ENCODE measurements at places on chromosomes 6 and 20.

GRCh38 chr6:36997811-36998722 is 7.4 kb upstream of the FGD2 start:
- DNase-seq = no peak

- DNase-seq = no peak
Observed at GRCh38 chr6:28408076-28408802, 8.7 kb upstream of the ZSCAN12 start.

DNA sequence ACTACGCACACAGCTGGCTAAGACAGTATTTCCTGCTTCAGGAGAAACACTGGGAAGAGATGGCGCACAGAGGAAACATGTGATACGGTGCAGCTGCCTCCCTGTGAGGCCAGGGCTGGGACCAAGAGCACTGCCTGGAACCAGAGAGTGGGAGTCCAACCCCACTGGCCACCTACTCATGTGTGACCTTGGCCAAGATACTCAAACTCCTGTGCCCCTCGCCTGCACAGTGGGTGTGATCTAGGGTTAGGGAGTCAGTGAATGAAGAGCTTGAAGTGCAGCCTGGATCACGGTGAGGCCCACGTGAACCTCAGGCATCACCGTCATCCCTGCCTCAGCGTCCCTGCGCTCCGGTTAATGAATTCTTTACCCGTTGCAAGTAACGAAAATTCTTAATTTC is 41.7 kb upstream of the MPC1 start:
- DNase-seq = no peak

- DNase-seq = no peak
Observed at GRCh38 chr6:41639809-41640371, 1.6 kb downstream of the MDFI start.

DNA sequence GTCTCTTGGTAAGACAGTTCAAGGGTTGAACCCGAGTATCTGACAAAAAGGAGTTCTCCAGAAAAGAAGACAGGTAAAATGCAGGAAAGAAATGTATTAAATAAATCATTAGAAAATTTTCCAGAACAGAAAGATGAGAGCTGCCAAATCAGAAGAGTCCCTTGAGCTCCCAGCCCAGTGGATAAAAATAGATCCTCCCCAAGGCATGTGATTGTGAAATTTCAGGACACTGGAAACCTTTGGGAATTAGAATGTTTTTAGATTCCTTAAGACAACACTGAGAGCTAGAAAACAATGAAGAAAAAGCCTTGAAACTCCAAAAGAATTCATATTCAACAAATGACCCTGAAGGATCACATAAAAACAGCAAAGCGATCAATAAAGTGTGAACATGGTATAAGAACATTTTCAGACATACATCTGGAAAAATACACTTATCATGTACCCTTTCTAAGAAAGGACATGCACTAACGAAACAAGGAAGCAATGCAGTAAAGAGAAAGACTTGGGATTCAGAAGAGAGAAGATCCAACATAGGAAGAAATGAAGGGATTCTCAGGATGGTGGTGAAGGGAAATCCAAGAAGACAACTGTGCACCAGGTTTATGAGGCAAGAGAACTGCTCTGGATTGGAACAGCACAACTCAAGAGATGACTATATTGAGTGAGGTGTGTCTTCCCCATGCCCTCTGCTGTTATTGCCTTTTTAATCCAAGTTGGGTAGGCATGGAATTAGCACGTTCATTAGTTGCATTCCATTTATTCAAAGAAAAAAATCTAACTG is 390.4 kb downstream of the SYNE1 start:
- DNase-seq = no peak

DNA sequence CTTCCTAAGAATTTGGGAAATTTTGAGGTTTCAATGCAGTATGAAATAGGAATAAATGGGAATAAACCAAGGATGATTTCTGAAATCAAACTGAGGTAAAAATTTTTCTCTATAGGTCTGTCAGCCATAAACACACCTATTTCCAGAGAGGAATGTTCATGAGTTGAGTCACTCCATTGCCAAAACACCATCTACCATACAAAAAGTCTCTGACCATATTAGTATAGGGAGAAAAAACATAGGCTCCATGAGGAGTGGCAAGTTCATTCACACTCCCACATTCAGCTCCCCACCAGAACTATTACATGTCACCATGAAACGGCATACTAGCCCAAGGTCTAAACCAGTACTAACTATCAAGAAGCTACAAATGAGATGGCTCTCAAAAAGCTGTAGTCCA is 9.6 kb downstream of the ZNF318 start:
- no peak for DNase-seq

DNA sequence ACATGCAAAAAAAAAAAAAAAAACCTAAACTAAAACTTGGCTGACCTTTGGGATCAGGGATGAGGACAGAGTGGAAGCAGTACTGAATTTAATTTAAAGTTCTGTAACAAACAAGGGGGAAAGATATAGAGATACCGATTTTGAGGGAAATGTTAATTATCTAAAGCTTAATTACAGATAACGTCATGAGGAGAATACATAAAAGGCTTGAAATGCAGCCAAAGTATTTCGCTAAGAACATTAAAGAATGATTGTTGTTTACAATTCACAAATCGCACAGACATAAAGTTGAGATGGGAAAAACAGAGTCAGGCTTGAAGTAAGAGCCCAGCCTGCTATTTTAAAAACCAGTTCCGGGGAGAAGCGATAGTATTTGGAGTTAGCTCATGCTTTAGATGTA is 208.0 kb upstream of the SASH1 start:
- no peak for DNase-seq

GRCh38 chr20:36614781-36615557 is 9.4 kb downstream of the RAB5IF start:
- no peak for DNase-seq

GRCh38 chr20:33531047-33531877 is 41.4 kb downstream of the CBFA2T2 start:
- no peak for DNase-seq

GRCh38 chr20:31661625-31662371 is 24.1 kb downstream of the COX4I2 start:
- DNase-seq = peak; percentile 83

DNA sequence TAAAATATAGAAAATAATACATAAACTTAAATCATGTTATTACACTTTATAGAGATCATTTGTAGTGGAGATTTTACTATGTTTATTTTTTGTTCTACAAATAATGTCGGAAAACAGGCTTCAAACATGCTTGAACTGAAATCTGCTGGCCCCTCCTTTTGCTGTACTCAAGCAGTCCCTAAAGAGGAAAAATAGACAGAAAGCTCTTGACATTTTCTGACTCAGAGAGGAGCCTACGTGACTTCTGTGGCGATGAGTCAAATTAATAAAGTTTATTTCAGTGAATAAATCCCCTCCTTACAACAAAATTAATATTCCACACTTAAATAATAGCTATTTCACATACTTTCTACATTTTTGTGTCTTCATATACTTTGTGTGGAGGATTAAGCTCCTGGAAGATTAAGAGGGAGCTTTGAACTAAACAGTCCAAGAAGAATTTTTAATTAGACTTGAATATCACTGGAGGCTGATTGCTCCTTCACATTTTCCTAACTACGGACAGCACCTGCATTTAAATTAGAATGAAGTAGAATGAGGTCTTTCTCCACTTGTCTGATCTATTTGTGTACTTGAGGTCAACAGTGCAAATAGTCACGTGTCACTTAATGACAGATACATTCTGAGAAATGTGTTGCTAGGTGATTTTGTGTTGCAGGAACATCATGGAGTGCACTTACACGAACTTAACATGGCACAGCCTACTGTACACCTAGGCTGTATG is 1.7 kb upstream of the TREM1 start:
- no peak for DNase-seq

DNA sequence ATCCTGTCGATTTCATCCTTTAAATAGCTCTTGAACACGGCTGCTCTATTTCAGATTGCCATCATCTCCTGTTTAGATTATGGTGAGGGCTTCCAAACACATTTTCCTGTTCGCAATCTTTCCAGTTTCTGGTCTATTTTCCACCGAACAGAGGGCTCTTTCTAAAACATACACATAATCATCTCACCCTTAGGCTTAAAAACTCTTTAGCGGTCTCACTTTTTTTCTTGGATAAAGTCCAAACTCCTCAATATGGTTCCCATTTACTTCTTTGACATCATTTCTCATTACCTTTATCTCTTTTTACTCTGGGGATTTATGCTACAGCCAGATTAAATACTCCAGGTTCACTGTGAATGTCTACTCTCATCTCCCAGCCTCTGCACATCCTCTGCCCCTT is 103.4 kb upstream of the STMND1 start:
- DNase-seq = no peak

Data from GM12892 (cell line).